ENCODE measurements at places on chromosomes 16 and 17.

DNA sequence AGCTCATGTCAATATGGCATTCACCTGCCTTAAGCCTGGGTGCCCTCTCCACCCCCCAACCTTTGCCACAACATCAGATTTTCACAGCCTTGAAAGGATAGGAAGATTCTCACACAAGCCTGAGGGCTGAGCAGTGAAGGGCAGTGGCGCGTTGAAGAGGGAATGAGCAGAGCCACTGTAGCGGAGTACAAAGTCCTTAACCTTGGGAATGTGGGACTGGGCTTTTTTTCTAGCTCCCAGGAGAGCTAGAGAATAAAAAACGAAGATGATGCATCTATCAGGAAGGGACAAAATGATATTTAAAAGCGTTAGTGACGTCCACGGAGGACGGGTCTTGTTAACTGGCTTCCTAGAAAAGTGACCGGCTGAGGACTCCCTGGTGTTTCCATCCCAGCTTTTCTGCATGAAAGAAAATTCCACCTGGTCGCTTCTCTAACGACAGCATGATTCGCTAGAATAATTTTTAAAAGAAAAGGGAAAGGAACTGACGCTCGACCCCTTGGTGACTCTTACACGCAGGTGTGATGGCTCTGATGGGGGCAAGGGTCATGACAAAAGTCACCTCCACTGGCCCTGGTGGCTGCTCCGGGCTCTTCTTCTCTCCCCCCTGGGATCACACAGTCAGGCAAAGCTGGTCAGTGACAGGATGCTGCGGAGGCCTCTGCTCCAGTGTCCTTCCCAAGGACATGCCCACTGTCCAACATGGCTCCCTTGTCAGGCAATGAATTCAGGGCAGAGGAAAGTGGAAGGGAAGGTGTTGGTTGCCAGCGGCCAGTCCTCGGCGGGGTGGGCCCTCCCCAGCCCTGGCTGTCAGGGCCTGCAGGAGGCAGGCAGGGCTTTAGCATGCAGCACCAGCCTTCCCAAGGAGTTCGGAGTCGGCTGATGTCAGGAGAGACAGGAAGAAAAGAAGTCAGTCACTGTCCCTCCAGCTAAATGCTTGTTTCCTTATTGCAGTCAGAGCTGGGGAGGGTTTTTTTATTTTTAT lies 58.4 kb upstream of the IRX3 start:
- no peak for DNase-seq

DNA sequence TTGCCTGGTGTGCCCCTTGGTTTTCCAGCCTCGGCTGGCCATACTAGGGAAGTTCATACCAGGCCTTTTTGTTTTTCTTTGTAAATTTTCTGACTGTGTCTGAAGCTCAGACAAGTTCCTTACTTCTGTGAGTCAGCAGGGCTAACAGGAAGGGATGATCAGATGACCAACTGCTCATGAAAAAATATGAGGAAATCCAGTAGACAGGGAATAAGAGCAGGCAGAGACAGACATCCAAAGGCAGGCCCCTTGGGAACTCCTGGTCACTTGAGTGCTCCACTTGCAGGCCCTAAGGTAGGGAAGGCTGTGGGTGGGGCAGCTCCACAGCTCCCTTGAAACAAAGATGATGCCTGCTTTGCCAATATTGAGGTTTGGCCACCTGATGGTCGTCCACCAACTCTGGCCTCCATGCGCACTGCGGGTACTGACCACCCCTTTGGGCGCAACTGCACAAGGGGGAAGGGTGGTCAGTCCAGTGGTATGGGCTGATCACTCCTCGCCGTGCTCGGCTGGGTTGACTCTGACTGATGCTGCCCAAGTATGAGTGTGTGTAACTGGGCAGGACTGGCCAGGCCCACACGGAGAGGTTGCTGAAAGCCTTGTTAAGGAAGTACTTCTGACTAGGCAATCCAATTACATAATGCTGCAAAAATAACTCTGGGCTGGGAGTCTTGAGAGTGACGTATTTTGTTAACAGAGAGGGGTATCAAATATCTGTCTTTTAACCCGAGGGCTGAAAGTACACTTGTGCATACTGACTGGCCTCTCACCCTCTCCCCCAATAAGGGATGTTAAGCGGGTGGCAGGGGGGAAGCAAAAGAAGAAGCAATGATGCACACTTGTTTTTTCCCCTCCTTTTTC lies 20.8 kb upstream of the ZFHX3 start:
- peak; percentile 44 for DNase-seq

DNA sequence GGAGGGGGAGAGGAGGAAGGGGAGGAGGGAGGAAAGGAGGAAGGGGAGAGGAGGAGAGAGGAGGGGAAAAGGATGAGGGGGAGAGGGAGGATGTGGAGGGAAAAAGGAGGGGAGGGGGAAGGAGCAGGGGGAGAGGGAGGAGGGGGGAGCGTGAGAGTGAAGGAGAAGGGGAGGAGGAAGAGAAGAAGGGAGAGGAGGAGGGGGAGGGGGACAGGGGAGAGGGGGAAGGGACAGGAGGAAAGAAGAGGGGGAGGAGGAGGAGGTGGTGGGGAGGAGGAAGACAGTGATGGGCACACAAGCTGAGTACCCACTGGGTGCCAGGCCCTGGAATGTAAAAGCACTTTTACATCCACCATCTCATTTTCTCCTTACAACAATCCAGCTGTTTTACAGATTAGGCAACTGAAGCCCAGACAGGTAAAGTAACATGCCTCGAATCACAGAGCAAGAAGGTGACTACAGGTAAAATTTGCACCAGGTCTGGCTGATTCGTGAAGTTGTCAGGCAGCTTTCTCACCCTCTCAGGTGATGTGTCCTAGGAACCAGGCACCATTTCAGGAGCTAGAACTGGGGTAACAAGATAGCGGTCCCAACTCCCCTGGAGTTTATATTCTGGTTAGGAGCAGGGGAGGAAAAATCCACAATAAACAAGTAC lies 10.0 kb upstream of the LITAF start:
- DNase-seq: no peak

DNA sequence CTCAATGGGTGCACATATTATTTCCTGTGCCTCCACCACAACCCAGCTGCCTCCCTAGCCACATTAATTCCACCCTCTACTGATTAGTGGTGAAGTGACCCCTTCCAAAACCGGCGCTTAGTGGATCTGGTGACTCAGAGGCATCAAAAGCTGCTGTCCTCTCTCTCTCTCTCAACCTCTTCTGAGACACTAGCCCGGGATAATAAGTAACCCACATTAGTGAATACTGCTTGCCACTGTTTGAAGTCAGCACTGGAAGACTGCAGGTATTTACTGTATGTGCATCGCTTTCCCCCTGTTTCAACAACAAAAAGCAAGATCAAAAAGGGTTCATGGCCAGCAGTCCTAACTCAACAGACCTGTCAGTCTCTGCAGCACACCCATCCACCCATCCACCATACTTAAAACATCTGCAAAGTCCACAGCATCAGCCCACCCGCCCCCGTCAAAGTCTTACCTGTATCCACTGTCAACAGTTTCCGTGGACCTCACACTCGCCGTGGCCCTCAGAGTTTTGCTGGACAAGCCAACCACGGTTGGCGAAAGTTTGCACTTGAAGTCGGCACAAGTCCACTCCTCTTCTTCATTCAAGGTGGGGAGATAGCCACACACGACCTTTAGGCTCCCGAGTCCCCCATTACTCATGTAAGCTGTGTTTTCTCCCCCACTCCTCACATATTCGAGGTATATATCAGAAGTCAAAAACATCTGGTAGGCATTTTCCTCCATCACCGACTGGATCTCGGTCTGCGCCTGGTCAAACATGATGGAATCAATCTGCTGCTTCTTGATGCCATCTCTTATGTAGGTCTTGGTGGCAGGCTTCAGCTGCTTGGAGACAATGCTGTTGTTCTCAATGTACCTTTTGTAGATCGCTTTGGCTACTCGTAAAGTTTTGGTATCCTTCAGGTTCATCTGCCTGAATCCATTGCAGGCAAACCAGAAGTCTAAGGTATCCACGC lies 3.8 kb downstream of the AXIN2 start:
- DNase-seq: peak; percentile 50

DNA sequence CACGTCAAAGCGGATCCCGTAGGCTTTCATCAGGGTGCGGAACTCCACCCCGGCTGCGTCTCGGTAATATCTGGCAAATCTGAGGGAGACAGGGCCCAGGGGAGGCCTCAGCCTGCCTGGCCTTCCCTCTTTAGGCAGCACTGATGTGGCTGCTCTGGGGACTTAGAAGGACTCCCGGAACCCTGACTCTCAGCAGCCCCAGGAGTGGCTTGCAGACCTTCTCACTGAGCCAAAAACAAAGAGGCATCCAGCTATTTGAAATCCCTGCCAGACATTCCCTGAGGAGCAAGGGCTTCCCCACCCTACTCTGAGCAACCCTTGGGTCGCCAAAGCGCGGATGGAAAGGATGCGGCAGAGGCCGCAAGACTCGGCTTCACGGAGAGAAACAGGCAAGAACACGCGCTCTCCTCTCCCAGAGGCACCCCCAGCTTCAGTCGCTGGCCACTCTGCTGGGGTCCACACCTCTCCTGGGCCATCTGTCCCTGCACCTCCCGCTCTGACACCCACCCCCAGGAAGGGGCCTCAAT lies 7.9 kb downstream of the P2RX5 start:
- no peak for DNase-seq

GRCh38 chr16:81036751-81037350 lies 1.2 kb downstream of the ATMIN start:
- DNase-seq: peak; percentile 78

- no peak for DNase-seq
These were observed 39.9 kb upstream of the NLRP1 start for GRCh38 chr17:5624211-5624610.

GRCh38 chr16:22008215-22009059 lies 526 bp downstream of the MOSMO start:
- DNase-seq: peak; percentile 35

GRCh38 chr17:11251561-11252107 lies 10.6 kb downstream of the SHISA6 start:
- DNase-seq: no peak

DNA sequence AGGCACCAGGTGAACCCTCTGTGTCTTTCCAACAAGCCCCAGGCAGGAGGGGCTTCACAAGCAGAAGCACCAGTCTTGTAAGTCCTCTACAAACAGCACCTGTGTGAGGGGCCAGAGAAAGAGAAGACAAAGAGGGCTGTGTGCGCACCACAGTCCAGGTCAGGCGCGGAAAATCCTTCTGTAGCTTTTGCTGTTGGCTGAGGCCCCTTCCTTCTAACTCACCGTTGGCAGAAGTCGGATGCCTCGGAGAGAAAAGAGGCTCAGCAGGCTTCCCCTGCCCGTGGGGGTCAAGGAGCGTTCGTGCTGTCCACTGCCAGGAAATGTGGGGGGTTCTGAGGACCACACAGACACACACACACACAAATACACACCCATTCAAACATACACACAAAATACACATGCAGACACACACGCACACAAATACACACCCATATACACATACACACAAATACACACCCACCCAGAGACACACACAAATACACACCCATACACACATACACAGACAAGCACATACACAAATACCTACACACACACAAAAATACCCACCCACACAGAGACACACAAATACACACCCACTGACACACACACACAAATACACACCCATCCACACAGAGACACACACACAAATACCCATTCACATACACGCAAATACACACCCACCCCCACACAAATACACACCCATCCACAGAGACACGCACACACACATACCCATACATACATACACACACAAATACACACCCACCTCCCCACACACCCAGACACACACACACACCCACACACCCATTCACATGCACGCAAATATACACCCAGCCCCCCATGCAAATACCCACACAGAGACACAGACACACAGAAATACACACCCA lies 6.8 kb downstream of the ZG16B start:
- DNase-seq: no peak
